ENCODE measurements at places on chromosomes 3 and 15.

GRCh38 chr3:105837143-105837740, 31.6 kb downstream of the CBLB start:
- no peak for DNase-seq

DNA sequence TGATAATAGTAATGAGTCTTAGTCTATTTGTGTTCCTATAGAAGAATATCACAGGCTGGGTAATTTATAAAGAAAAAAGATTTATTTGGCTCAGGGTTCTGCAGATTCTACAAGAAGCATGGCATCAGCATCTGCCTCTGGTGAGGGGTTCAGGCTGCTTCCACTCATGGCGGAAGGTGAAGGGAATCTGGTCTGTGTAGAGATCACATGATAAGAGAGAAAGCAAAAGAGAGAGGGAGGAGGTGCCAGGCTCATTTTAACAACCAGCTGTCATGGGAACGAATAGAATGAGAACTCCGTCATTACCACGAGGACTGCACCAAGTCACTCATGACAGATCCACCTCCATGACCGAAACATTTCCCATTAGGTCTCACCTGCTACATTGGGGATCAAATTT, 664.0 kb upstream of the SGO1 start:
- DNase-seq, result no peak

- no peak for DNase-seq
Measured at GRCh38 chr15:25510146-25510545, 71.3 kb upstream of the UBE3A start.

GRCh38 chr3:57165641-57166040, 488 bp upstream of the IL17RD start:
- no peak for DNase-seq

GRCh38 chr3:126546549-126547239, 12.0 kb downstream of the C3orf22 start:
- no peak for DNase-seq

- no peak for DNase-seq
Measured at GRCh38 chr3:11661052-11661656, 17.4 kb upstream of the VGLL4 start.

DNA sequence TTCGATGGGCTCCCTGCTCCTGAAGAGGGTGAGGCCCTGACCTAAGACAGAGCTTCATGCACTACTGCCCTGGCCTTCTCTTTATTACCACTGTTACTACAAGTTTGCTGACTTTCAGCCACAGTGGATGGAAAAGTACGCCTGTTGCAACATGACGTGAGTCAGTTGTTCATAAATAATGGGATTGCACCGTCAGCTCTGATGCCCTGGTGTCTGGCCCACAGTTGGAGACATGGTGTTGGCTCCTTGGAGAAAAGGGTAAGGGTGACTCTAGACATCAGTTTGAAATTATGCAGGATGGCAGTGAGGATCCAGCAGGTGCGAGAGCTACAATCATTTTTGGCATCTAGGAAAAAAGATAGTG, 5.5 kb downstream of the PAQR5 start:
- DNase-seq, result peak; percentile 51
